ENCODE measurements at places on chromosomes 6 and 20.

GRCh38 chr20:31568041-31568731 lies 36.9 kb upstream of the ID1 start:
- no peak for DNase-seq

DNA sequence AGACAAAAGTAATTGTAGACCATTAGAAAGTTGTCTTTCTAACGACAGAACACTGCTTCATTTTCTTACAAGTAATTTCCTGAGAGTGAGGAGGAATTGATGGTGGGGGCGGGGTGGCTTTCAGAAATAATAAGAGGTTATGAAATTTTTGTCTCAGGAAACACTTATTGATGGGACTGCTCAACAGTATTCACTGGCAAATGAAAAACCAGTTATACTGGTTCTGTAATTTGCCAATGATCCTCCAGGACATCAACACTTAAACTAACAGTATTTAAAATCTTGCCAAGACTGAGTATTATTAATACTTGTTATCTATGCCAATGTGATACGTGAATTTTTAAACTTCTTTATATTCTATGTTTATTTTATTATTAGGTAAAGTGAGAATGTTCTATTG lies 41.8 kb upstream of the FUT9 start:
- no peak for DNase-seq

DNA sequence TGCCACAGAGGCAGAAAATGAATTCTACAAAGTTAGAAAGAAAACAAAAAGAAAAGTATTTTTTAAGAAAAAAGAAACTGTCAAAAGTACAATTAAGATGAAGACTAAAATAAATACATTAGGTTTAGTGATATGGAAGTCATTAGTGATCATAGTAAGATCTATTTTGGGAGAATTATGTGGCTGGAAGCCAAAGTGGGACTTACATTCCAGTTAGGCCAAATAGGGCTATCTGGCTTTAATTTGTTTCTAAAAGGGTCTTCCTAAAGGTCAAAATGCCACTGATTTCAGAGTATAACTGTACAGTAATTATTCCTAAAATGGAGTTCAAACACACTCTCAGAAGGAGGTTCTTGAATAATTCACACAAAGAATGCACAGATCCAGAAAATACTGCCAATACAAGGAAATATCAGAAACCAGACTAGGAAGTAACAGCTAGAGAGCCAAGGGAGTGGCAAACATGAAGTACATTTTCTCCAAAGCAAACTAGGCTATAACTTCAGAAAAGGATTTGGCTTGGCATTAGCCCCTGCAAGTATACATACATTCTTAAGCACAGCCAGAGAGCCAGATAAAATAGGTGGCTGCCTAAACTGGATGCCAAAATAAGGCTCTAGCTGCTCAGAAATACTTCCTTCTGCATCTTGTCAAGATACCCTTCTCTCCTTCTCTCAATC lies 45.3 kb downstream of the PDSS2 start:
- no peak for DNase-seq

DNA sequence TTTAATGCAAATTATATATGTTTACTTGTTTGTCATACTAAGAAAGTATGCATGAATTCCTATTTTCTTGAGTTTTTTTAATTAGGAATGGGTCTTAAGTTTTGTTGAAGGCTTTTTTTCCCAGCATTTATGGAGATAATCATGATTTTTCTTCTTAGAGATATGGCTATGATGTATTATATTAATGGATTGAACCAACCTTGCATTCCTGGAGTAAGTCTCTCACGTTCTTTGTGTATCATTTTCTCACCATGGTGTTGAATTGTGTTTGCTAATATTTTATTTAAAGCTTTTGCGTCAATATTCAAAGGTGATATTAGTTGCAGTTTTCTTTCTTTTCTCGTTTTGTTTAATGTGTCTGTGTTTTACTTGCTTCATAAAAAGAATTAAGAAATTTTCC lies 48.4 kb upstream of the SLC35D3 start:
- DNase-seq, result no peak

DNA sequence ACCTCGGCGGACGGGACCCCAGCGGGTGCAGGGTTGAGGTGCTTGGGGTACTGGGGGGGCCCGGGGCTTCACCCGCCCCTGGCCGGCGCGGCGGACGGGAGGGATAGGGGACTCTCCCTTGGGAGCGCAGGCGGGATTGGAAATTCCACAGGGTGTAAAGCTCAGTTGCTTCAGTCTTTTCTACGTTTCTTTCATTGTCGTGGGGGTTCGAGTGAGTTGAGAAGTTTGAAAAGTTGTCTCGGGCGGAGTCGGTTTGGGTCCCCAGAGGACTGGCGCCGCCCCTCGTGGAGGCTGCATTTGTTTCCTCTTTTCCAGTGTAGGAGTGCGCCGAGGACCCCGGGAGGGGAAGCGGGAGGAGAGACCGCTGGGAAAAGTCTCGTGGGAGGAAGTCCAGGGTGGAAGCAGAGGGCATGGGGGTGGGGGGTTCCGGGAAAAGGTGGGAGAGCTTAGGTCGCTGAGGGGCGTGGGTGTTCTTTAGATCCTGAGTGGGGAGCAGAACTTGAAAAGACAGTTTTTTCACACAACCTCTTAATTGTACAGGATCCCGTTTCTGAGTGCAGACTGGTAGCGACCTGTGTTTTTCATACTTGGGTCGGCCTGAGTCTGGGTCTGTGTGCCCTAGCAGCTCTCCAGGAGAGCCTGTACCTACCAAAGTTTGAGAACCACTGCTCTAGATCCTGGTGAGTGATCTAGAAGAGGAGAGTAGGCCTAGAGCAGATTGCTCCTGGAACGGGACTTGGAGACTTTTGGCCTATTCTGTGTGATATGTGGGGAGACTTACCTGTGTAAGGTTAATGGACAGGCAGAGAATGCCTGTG lies 495 bp downstream of the FAM83B start:
- DNase-seq, result no peak

GRCh38 chr6:101276066-101276465 lies 117.4 kb upstream of the GRIK2 start:
- DNase-seq, result no peak

- no peak for DNase-seq
Observed at GRCh38 chr20:1945660-1946059, 48.2 kb downstream of the PDYN start.

DNA sequence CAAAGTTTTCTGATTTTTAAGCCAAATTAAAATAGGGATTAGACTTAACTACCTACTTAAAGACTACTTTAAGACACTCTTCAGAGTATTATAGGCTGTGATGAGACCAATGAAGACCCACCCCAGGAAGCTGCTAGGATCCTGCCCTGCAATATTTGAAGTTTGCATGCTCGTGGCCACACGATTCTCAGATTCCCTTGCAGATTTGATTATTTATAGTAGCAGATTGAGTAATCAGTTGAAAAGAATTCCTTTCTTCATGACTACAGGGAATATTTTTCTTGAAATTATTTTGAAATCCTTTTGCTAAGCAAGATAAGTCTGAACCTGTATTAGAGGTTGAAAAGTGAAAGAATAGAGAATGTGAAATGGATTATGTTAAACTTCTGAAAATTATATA lies 122.3 kb downstream of the B3GAT2 start:
- peak; percentile 10 for DNase-seq
